ENCODE measurements at places on chromosomes 5 and 9.

DNA sequence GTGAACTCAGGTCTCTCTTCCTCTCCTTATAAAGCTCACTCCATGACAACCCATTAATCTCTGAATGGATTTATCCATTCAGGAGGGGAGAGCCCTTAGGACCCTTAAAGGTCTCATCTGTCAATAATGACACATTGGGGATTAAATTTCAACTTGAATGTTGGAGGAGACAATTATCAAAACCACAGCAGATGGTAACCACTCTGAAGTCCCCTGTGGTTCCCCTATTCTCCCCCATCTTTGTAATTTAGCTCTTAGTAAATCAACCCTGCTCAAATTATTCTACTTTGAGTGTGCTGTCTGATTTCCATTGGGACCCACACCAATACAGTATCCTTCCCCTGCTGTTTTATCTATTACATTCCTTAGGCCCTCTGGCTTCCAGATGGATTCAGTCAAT is 72.0 kb upstream of the RAI14 start:
- DNase-seq, result no peak

DNA sequence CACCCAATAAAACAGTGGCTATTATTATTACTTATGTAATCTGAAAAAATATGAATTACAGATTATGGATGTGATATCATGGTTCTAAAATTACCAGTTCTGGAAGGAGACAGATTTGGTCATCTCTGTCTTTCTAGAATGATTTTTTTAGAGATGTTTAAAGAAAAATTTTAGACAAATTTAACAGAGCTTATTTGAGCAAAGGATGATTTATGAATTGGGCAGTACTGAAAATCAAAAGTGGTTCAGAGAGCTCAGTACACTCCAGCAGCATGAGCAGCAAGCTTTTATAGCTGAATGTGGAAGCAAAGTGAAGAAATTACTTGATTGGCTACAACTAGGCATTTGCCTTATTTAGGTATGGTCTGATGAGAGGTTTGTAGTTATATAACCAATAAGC is 11.0 kb downstream of the CAST start:
- DNase-seq, result no peak

- DNase-seq, result peak; percentile 64
Observed at GRCh38 chr5:33261305-33261704, 179.5 kb upstream of the TARS1 start.

GRCh38 chr9:116555556-116556155 is 131.4 kb upstream of the TRIM32 start:
- DNase-seq, result no peak

DNA sequence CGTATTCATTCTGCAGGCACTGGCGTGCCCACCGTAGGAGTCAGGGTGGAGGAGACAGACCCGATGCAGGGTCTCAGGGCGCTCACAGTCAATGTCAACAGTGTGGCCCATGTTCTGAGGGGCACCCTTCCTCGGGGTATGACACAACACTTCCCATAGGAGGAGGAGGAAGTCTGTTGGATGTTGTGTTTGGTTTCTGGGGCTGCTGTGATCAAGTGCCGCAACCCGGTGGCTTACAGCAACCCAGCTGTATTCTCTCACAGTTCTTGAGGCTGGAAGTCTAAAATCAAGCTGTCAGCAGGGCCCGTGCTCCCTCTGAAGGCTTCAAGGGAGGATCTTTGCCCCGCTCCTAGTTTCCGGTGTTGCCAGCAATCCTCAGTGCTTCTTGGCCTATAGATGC is 5.6 kb upstream of the HNRNPAB start:
- DNase-seq, result no peak

- DNase-seq, result no peak
Observed at GRCh38 chr5:160271396-160271795, 41.0 kb downstream of the CCNJL start.

DNA sequence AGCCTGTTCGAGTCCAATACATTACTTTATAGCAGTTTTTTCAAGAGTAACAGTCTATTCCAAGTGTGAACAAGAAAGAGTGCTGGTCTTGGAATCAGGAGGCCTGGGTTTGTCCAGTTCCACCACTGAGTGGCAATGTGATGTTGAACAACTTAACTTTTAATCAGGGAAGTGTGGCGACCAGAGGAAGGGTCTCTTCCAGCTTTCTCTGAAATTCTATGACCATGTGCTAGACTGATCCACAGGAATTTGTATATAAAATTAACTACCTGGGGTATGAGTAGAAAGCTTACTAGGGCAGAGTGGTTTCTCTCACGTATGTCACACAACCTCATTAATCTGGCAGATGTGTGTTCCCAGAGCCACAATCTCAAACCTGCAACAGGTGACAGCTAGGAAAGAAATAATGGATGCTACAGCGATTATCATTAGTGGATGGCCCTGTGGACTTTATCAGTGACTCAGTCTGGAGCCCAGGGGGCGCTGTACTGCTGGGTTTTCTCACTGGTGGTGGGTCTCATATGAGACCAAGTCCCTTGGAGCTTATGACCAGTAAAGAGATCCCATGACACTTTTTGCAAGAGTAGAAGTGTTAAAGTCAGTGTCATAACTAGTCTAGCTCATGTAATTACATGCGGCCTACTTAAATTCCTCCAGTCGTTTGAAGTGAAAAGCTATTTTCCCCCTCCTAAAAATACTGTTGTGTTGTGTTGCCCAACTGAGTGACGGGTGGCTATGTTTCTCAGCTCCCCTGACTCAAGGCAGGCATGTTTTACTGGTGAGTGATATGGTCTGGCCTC is 116.5 kb downstream of the GDNF start:
- no peak for DNase-seq

DNA sequence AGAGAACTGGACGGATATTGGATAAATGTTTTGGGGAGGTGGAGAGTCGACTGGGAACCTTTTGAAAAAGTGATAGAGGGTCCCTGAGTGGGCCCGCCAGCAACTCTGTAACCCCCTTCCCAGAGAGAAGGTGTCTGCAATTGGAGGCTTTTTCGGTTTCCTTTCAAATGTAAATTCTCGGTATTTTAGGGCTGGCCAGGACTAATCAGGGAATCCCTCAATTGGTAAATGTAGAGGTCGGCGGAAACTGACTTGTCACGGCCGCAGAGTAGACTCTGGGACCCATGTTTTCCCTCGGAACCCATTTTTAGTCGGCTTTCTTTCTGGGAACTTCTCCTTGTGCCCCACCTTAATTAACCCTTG is 524 bp downstream of the CCNB1 start:
- DNase-seq, result no peak

GRCh38 chr9:123724211-123724796 is 205.6 kb downstream of the DENND1A start:
- no peak for DNase-seq

GRCh38 chr9:96203867-96204501 is 98.0 kb downstream of the HSD17B3 start:
- DNase-seq, result peak; percentile 51

DNA sequence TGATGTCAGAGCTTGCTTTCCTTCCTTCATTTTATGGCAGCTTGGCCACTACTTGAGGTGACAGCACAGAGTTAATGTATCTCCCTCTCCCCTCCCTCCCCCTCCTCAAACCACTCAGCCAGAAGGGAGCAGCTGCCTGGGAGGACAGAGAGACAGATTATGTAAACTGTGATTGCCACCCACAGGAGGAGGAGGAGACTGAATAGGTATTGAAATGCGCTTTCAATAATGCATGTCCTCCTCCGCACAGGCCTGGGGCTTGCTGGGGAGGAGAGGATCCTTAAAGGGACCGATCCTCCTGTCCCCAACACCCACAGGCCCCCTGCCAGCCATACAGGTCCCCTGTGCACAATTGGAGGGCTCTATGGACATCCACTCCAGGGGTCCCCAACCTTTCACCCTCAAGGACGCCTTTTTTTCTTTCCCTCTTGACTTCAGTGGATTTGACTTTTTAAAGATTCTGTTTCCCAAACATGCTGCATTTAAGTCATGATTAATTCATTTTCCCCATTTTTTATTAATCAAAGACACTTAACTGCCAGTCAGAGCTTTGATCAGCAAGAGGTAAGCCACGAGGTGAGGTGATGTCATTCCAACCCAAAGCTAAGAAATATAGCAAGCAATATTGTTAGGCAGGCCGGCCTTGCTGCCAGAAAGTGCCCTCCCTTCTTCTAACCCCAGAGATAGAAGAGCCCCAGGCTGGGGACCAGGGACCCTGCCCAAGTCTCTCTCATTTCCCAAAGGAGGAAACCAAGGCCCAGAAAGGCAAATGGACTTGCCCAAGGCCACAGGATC is 47.5 kb upstream of the CPLX2 start:
- DNase-seq, result no peak

- DNase-seq, result no peak
Observed at GRCh38 chr5:124236361-124237205, 509.9 kb downstream of the ZNF608 start.

- no peak for DNase-seq
Observed at GRCh38 chr5:148735301-148735835, 81.0 kb upstream of the HTR4 start.

DNA sequence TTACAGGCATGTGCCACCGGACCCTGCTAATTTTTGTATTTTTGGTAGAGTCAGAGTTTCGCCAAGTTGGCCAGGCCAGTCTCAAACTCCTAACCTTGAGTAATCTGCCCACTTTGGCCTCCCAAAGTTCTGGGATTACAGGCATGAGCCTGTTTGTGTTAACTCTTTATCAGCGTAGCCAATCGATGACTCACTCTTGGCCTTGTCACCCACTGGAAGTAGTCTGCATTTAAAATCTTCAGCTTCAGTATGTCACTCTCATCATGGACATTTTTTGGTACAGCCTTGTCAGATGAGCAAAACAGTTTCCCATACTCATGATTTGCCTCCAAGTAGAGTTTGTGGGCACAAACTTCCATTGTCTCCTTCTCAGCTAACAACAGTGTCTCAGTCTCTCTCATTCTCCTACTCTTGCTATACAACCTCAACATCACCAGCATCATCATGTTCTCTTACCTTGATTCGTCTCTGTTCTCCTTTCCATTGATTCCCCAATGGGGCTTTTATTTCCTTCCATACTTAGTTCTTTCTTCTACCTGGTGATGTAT is 22.5 kb downstream of the MUSK start:
- DNase-seq, result no peak

GRCh38 chr5:67052034-67052433 is 144.6 kb downstream of the CD180 start:
- DNase-seq, result no peak

- no peak for DNase-seq
Observed at GRCh38 chr5:111703662-111704061, 53.3 kb downstream of the NREP start.

DNA sequence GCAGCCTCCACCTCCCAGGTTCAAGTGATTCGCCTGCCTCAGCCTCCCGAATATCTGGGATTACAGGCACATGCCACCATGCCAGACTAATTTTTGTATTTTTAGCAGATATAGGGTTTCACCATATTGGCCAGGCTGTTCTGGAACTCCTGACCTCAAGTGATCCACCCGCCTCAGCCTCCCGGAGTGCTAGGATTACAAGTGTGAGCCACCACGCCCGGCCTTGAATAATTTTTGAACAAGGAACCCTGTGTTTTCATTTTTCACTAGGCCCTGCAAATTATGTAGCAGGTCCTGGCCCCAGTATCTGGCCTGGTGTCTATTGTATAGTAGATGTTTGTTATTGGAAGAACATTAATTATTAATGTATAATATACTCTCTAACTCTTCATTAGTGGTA is 140.7 kb downstream of the PIK3R1 start:
- no peak for DNase-seq

DNA sequence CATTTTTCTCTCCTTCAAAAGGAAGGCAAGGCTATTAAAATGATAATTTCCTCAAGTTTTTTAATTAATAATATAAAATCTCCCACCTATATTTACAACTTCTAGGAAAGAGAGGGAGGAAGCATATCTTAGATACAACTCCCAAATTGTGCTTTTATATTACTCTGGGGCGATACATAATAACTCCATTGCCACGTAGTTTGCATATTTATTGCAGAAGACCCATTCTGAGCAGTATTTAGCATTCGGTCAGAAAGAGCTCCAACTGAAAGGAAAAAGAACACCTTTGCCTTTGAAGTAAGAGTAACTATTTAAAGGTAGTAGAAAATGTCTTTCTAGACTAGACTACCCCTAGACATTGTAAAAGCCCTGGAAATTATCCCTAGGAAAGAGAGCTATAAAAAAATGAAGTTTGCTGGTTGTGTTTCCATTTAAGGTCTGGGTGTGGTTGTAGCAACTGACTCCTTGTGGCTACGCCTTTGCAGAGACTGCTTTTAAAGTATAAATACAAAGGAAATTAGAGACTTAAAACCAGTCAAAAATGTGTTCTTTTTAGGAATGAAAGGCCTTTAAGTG is 566.1 kb downstream of the ZNF608 start:
- no peak for DNase-seq

DNA sequence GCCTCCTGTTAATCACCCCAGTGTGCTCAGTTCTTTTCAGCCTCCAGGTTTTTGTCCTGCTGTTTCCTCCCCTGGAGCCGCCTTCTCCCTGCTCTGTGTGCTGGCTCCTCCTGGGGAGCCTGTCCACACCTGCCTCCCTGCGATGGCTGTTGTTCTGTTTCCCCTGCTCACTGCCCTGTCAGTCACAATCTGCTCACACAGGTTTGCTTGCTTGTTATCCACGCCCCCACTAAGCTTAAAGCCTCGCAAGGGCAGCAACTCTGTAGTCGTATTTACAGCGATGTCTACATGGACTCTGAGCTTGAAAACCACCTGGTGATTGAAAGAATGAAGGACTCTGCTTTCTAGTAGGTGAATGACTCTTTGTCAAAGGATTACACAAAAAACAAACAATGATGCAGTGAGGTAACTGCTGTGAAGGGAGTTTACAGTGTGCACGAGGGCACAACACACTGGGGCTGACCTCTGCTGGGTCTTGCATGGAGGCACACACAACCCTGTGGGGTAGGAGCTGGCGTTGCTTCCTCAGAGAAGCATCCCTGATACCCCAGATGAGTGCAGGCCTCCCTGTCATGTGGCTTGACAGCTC is 39.6 kb upstream of the TEX48 start:
- no peak for DNase-seq

- no peak for DNase-seq
Observed at GRCh38 chr9:12554636-12555035, 138.5 kb upstream of the TYRP1 start.

GRCh38 chr5:92329759-92330158 is 946.6 kb upstream of the ARRDC3 start:
- DNase-seq, result no peak

DNA sequence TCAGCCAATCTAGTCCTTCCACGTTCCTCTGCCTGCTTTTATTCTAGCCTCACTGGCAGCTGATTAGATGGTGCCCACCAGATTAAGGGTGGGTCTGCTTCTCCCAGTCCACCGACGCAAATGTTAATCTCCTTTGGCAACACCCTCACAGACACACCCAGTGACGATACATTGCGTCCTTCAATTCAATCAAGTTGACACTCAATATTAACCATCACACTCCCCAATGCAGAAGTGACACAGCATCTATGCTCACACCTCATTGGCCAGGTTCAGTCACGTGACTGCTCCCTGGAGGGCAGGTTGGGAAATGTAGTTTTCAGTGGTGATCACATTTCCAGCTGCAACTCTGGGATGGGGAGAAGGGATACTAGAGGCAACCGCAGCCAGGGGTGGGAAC is 13.0 kb downstream of the SUSD3 start:
- DNase-seq, result no peak

DNA sequence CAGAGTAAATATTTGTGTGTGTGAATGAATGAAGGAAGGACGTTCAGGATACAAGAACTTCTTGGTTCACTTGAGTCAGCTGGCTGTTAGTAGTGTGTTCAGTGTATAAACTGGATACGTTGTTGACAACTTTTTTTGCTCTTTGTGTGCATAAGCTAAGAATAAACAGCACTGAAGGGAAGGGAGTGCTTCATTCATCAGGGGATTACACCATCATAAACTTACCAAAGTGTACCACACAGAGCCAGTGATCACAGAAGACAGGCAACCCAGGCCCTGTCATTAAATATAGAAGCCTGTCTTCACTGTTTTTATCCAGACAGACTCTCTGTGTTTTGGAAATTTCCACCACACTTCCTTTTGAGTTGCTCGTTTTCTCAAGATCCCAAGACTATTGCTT is 55.5 kb upstream of the MEF2C start:
- DNase-seq, result no peak

All from fibroblast of skin of left biceps (primary cell).